GM19239 (cell line): ENCODE measurements at places on chromosomes 3 and 15.
A peak's percentile ranks its signal among the peaks of the same experiment; 100 is the strongest.

GRCh38 chr3:101988596-101988995 lies 139.3 kb downstream of the NFKBIZ start:
- no peak for DNase-seq

DNA sequence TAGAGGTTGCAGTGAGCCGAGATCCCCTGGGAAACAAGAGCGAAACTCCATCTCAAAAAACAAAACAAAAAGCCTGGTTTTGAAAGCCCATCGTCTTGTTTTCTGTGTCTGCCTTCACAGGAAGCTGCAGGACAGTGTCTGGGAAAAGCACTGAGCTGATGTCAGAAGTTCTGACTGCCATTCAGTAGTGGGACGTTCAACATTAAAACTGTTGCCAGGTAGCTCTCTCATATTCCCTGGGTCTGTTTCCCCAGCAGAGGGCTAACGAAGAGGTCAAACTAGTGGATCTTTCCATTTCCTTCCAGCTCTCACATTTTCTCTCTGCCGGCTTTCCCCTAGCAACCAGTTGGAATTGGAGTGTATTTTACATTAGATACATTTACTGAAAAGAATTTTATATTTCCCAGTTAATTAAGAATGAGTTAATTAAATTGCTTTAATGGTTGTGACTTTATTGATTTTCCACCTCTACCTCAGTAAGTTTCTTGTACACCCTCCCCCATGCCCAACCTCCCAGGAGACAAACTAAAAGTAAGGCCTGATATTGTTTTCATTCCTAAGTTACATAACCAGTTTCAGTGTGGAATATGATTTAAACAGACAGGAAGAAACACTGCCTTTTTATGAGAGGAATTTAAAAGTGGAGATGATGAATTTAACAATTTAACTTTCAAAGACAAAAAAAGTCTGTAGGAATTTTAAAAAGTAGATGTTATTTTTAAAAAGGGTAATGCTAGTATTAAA lies 29.9 kb downstream of the RCN2 start:
- no peak for DNase-seq

DNA sequence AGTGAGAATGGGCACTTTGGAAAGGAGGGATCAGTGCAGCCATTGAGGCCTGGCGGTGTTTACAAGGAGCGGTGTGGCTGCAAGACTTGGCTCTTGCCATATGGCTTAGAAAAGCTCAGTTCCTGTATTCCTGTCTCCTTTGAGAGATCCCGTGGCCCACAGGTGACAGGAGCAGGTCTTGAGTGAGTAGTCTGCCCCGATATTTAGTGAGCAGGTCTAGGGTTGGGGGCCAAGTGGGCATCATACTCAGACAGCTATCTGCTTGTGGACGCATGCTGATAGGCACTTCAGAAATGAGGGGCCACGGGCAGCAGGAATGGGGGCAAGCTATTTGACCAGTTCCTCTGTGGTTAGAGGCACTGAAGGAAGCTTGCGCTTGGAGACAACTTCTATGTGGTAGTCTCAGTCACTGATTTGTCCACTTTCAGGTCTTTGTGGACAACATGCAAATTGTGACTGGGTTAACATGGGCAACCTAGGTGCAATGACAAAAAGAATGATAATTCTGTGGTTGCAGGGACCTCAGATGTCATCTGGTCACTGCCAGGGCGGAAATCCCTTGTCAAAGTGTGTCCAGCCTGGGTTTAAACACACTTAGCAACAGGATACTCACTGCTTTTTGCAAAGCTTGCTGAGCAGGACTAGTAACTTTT lies 1.1 kb downstream of the TMED3 start:
- DNase-seq = peak; percentile 14

GRCh38 chr3:13206799-13207577 lies 133.8 kb upstream of the IQSEC1 start:
- DNase-seq = no peak

GRCh38 chr15:44541282-44541958 lies 4.5 kb downstream of the EIF3J start:
- no peak for DNase-seq

DNA sequence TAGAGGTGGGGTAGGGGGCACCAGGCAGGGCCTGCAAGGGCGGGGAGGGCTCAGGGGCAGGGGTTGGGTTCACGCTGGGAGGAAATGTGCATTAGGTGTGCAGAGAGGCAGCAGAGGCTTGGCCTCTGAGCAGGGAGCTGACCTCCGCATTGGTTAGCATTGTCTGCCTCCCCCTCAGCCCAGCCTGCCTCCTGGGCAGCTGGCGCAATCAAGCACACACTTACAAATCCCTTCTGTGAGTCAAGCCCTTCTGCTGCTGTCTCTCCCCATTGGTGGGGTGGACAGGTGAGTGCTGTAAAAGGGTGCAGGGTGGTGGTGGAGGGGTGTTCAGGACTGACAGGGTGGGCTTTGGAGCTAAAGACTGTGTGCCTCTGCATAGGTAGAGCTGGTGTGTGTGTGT lies 9.3 kb downstream of the LOXL1 start:
- no peak for DNase-seq

GRCh38 chr3:138939561-138940241 lies 7.2 kb downstream of the FOXL2 start:
- DNase-seq = no peak

GRCh38 chr15:90400005-90400758 lies 12.1 kb downstream of the IQGAP1 start:
- no peak for DNase-seq

- DNase-seq = no peak
Observed at GRCh38 chr3:53795789-53796560, 50.2 kb downstream of the CHDH start.

DNA sequence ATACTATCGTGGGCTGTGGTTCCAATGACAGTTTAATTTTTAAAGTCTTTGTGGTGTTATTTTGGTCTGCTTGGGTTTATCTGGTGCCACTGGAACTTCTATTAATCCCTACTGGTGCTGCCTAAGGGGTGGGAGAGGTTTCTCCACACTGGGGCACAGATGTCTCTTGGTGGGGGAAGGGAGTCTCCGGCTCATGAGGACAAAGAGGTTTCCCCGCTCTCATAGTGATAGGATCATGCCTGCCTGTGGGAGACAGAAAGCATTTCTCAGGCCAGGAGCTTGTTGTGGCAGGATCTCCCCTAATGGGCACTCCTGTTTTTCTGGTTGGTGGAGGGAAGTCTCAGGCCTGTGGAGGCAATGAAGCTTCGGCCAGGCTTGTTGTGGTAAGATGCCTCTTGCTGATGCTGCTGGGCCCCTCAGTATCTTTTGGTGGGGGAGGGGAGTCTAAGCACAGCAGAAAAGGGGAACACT lies 84.3 kb upstream of the THRB start:
- no peak for DNase-seq

DNA sequence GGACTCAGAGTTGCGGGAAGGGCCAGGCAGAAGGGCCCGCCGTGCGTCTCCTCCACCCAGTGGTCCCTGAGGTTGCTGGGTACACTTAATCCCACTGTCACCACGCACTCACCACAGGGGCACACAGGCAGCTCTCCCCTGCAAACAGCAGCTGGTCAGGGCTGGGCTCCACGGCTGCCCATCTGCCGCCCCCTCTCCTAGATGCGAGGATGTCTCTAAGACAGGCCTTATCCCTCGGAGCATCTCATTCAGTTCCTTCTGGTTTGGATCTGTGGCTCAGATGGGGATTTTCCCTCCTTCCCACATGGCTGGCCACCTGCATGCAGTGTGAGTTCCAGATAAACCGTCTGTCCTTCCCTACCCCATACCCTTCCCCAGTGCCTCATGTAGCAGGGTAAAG lies 26.3 kb downstream of the MRPS11 start:
- no peak for DNase-seq

DNA sequence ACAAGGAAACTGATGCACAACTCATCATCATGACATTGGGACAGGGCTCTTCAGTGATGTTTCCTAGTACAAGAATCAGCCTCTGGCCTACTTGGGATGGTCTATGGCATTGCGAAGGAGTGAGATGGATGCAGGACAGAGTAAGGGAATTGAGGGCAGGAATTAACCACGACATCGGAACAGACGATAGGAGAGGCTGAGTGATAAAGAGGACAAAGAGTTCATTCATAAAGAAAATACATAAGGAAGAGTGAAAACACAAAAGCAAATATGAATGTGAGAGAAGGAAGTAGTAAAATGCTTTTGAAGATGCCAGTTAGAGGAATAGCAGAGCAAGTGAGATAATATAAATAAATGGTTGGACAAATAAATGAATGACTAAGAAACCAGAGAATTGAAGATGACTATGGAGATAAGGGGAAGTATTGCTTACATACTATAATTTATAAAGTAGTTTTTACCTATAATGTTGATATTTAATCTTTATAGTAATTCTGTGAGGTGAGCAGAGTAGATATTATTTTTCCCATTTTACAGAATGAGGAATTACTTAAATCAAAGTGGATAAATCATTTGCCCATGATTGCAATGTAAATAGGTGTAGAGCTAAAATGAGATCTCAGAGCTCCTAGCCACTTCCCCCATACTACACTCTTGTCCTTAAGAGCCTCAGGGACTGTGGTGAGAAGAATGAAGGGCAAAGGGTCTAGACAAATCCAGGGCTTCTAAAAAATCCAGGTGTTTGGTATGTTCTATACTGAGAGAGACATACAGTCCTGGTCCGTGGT lies 203.3 kb downstream of the DTWD1 start:
- no peak for DNase-seq

GRCh38 chr3:126557415-126557745 lies 1.4 kb downstream of the C3orf22 start:
- DNase-seq = no peak

DNA sequence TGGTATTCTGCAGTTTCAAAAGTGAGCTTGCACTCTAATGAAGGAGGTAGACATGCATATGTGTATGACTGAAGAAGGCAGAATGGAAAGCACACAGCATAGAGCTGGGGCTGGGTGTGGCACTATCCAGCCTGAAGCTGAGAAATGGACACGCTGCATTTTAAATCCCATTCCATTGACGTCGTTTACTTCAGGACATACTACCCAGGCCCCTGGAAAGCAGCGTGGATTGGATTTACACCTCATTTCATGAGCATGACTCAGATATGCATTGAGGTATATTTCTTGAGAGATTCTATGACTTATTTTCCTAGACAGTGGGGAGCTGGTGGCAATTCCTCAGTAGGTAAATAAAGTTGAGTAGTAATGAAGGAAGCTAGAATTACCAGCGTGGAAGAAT lies 101.4 kb downstream of the ABI3BP start:
- DNase-seq = no peak

DNA sequence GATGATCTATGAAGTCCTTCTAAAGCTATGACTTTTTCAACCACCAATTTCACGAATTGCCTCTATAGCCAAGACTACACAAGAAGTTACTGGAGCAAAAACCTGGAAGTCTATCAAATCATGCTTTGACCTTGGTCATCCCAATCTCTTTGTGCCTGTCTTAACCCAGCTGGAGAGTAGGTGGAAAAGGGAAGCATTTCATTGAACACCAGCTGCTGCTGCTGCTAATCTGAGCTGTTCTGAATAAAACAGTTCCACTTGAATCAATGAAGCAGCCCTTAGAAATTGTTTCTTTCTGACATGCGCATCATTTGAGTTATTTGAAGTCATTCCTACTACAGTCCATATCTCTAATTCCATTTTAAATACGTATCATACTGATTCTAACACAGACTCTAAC lies 7.3 kb upstream of the UBE3A start:
- DNase-seq = no peak

DNA sequence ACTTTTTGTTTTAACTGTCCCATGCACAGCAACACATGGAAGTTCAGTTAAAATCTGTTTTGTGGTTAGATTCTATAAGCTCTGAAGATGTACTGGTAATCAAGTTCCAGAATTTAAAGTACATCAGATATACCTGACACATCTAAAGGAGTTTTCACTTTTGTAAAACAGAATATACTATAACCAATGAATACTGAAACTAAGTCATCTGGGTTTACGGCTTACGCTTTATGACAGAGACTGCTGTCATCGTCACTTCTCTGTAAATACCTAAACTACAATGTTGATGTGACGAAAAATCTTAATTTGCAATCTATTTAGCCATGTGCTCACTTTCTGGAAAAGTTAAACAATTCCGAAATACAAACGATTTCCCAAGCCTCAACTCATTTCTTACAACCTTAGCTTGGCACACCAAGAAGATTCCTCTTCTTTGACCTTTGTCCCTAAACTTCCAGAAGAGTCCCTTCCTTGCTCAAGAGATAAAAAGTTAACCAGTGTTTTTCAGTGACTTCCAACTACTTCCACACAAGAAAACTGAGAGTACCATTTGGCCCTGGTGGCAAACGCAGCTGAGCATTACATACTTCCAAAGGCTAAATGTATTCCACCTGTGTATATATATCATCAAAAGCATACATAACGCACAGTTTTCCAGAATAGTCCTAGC lies 56.8 kb upstream of the NEK10 start:
- DNase-seq = no peak

GRCh38 chr3:126897943-126898342 lies 85.0 kb upstream of the PLXNA1 start:
- DNase-seq = no peak

DNA sequence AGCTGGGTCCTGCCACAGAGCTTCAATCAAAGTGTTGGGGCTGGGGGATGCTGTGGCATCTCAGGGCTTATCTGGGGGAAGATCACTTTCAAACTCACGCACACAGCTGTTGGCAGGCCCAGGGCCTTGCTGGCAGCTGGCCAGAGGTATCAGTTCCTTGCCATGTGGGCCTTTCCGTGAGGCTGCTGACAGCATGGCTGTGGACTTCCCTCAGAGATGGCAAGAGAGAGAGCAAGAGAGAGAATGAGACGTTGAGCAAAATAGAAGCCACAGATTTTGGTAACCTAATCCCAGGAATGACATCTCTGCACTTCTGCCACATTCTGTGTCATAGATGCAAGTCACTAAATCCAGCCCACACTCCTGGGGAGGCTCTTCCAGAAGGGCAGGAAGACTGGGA lies 91.0 kb downstream of the TPRG1 start:
- no peak for DNase-seq

DNA sequence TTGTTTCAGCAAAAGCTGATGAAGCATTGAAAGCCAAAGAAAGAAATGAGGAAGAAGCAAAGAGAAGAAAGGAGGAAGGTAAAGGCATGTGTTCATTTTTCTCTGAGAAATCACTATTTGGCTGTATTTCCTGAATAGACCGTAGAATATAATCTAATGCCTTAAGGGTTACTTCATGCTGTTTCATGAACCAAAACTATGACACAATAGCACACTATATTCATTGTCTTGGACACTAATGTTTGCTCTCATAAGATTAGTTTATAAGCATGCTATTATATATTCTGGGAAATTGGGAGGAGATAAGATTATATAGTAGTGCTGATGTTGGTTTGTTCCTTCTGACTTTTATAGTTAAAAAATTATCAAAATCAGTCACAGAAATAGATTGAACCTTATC lies 110.1 kb upstream of the MLF1 start:
- DNase-seq = no peak
